ENCODE measurements at places on chromosomes 3 and 15. TPM values are rescaled to one million over a fixed set of nuclear protein-coding genes. Genes with fewer than 3 reads are reported as not detected.

DNA sequence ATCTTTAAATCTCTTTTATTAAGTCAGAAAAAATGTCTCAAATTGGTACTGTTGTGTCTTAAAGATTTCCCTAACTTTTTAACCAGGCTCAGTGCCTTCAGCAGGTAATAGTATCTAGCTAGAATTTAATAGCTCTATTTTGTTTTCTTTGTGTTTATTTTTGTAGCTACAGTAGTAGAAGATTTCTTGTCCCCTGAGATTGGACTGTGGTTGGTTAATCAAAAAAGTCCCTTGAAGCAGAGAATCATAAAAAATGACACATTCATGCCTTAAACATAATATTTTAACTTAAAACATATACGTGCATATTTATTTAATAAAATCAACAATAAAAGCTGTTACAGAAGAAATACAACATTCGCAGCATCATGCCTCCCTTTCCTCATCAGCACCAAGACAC, 102.8 kb downstream of the EEFSEC start:
- DNase-seq: no peak

DNA sequence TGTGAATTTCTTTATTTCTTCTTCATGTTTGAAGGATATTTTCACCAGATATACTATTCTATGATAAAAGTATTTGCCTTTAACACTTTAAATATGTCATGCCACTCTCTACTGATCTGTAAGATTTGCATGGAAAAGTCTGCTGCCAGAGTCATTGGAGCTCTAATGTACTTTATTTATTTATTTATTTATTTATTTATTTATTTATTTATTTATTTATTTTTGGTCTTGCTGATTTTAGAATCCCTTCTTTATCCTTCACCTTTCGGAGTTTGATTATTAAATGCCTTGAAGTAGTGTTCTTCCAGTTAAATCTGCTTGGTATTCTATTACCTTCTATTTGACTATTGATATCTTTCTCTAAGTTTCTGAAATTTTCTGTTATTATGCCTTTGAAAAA, 1669.6 kb downstream of the OTOL1 start:
- no peak for DNase-seq

DLEC1 gene
- 0.39 TPM for polyA plus RNA-seq

IL17RD gene
- polyA plus RNA-seq: 22.6 TPM

DNA sequence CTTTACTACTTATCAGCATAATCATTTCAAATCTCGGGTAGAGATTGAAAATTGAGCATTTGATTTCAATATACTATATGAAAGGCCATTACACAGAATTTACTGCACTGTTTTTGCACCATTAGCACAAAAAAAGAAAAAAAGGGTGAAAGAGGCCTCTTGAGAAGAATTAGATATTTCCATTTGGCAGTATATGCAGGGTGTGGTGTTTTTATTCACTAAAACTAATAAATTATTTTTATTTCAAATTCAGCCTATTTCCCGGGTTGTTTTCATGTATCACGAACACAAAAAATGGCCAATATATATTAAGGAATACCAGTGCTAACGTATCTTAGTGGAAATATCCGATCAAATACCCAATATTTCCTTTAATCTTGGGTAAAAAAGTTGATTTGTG, 110.5 kb upstream of the TBL1XR1 start:
- DNase-seq: no peak
